Colonic mucosa (tissue), 4 donors: ENCODE measurements at places on chromosomes 12 and 14. TPM values are rescaled to one million over a fixed set of nuclear protein-coding genes. Genes with fewer than 3 reads are reported as not detected.

The EFS gene
- total RNA-seq = 2.3 TPM

The NOS1 gene
- total RNA-seq = 0.07 TPM

The A2M gene
- 105 TPM for total RNA-seq

DNA sequence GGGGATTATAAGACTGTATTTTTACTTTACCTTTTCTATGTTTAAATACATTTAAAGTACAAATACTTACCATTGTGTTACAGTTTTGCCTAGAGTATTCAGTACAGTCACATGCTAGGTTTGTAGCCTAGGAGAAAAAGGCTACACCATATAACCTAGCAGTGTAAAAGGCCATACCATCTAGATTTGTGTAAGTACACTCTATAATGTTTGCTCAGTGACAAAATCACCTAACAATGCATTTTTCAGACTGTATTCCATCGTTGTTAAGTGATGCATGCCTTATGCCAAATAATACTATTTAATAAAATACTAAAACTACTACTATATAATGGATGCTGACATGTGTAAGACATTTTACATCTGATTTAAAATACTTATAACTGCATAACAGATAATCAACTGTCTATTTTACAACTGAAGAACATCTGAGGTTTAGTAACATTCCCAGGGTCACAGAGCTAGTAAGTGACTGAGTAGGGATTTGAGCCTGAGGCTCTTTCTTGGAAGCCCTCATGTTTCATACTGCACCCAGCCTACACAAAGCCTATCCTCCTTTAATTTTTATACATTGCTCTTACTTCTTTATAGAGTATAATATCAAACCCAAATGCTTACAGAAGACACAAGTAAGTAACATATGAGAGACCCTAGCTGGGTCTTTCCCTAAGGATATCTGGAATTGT lies 296.8 kb downstream of the SYT1 start:
- DNase-seq = no peak

DNA sequence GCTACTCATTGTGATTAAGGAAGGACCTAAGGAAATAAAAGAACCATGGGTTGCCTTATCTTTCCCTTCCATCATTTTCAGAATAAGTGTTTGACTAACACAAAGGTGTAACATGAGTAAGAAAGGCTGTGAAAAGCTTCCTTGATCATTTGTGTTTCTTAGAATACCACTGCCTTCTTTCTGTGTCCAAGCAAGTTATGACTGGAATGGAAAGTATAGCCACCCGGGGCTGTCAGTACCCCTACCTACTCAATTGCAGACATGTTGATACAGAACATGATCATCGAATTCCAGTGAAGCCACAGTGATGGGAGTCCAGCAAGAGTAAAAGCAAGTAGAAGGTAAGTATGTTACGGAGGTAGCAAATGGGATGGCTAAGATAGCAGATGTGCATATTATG lies 209.8 kb downstream of the PELI2 start:
- no peak for DNase-seq

- DNase-seq = no peak
Observed at GRCh38 chr12:43979450-43979849, 143.6 kb downstream of the TMEM117 start.
